Omental fat pad (tissue), 4 donors: ENCODE measurements at places on chromosomes 1 and 21. TPM values are rescaled to one million over a fixed set of nuclear protein-coding genes. Genes with fewer than 3 reads are reported as not detected.

DNA sequence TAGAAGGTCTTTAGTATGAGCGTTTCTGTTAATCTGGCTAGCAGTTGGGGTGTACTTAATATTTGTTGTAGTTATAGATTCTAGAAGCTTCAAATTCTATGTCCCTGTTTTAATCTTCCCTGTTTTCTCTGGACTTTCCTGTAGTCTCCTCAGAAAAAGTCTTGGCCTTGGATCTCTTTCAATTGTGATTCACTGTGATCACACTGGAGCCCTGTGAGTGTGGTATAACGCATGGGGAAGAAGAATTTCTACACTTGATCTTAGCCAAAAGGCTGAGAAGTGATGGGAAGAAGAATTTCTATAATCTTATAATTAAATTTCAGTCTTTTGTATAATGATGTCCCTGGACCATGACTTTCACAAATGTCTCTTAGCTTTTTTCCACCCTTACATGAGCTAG, 36.7 kb upstream of the COP1 start:
- no peak for DNase-seq

GRCh38 chr1:200642481-200642880, 21.9 kb upstream of the KIF14 start:
- no peak for DNase-seq

GRCh38 chr1:93638307-93638847, 43.3 kb downstream of the BCAR3 start:
- DNase-seq = no peak

- no peak for DNase-seq
Observed at GRCh38 chr1:93238425-93238824, 57.9 kb downstream of the CCDC18 start.

IL12RB2 gene
- 7.1 TPM for total RNA-seq

GRCh38 chr1:109931911-109932636, 21.4 kb downstream of the CSF1 start:
- no peak for DNase-seq
